Prostate gland (tissue), 2 donors: ENCODE measurements at places on chromosomes 7 and 10. TPM values are rescaled to one million over a fixed set of nuclear protein-coding genes. Genes with fewer than 3 reads are reported as not detected.

CLEC5A gene
- 0.74 TPM for total RNA-seq

EGR2 gene
- total RNA-seq = 2.5 TPM

GPR85 gene
- 0.50 TPM for total RNA-seq

TMEM140 gene
- total RNA-seq = 14.6 TPM

NME8 gene
- total RNA-seq = 0.91 TPM

HOXA13 gene
- total RNA-seq = 19.1 TPM

POLL gene
- 44.7 TPM for total RNA-seq

TMEM229A gene
- 51.7 TPM for total RNA-seq

DNA sequence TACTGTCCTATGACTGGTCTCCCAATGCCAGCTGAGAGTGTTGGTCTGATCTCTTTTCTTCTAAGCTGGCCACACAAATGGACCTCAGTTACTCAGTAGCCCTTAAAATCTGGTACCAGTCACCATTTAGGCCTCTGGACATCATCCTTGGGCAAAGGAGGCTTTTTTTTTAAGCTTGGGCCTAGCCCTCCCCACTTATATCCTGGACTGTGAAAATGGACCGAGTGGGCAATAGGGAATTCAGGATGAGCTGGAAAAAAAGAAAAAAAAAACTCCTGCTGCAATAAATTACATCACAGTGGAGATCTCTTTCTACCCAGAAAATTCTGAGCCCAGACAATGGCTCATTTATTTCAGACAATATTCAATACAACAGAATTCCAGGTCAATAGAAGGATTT is 68.4 kb downstream of the PARP12 start:
- H3K27ac ChIP-seq = no peak overlapping the region
- H3K27me3 ChIP-seq = no peaks in the 10 kb centered on the region
- no peak for DNase-seq
- H3K4me1 ChIP-seq = no peaks in the 10 kb centered on the region

DNA sequence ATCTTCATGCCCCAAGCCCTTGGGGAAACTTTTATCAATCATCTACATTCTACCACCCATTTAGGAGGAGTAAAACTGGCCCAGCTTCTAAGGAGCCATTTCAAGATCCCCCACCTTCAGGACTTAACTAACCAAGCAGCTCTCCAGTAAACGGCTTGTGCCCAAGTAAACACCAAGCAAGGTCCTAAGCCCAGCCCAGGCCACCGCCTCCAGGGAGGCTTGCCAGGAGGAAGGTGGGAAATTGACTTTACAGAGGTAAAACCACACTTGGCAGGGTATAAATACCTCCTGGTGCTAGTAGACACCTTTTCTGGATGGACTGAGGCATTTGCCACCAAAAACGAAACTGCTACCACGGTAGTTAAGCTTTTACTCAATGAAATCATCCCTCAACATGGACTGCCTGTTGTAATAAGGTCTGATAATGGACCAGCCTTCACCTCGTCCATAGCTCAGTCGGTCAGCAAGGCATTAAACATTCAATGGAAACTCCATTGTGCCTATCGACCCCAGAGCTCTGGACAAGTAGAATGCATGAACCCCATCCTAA is 5.6 kb downstream of the AKR1B15 start:
- no peaks in the 10 kb centered on the region for H3K27me3 ChIP-seq
- no peak overlapping the region for H3K27ac ChIP-seq
- H3K36me3 ChIP-seq = no peaks in the 10 kb centered on the region
- no peak overlapping the region for H3K4me3 ChIP-seq
- no peak for DNase-seq
- H3K4me1 ChIP-seq = no peaks in the 10 kb centered on the region

- H3K36me3 ChIP-seq = no peaks in the 10 kb centered on the region
- peak within 1 kb of the TSS; percentile 68 for H3K4me3 ChIP-seq
- H3K27ac ChIP-seq = peak within 1 kb of the TSS; percentile 74
- DNase-seq = peak; percentile 58
Observed at GRCh38 chr10:103350517-103351260, at the start of gene PCGF6. Gene PCGF6, minus strand, starts transcription at chr10:103351140. Its CDS starts 74 bp downstream, at chr10:103351066.

GRCh38 chr7:112193915-112194502 is 12.2 kb downstream of the DOCK4 start:
- H3K4me1 ChIP-seq = no peaks in the 10 kb centered on the region
- no peak overlapping the region for H3K4me3 ChIP-seq
- no peaks in the 10 kb centered on the region for H3K27me3 ChIP-seq
- no peak overlapping the region for H3K27ac ChIP-seq
- no peak for DNase-seq

DNA sequence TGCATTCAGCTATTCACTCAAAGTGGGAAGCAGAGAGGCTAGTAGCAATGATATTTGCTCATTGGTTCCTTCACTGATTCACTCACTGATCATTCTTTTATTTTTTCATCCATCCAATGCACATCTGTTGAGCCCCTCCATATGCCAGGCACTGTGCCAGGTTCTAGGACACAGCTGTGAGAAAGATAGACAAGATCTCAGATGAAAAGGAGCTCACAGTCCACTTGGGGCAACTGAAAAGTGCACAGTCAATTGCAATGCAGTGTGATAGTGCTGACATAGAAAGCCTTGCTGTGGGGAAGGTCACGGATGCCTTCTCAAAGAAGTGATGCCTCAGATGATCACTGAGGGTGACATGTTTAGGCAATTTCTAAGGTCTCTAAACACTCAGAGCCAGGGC is 262.3 kb downstream of the PTEN start:
- H3K27ac ChIP-seq = no peak overlapping the region
- no peak overlapping the region for H3K4me3 ChIP-seq
- H3K4me1 ChIP-seq = no peaks in the 10 kb centered on the region
- DNase-seq = no peak

- no peaks in the 10 kb centered on the region for H3K27me3 ChIP-seq
- H3K4me1 ChIP-seq = no peaks in the 10 kb centered on the region
- no peak for DNase-seq
Observed at GRCh38 chr7:6210621-6211372, 61.6 kb downstream of the CYTH3 start.

GRCh38 chr7:732094-732541 is 5.0 kb upstream of the PRKAR1B start:
- no peak overlapping the region for H3K4me3 ChIP-seq
- DNase-seq = peak; percentile 71
- peaks cover 4% of the 10 kb centered on the region for H3K4me1 ChIP-seq
- H3K27me3 ChIP-seq = no peaks in the 10 kb centered on the region
- H3K27ac ChIP-seq = no peak overlapping the region

- H3K4me1 ChIP-seq = no peaks in the 10 kb centered on the region
- no peak for DNase-seq
- H3K4me3 ChIP-seq = no peak overlapping the region
- no peaks in the 10 kb centered on the region for H3K27me3 ChIP-seq
- H3K27ac ChIP-seq = no peak overlapping the region
Observed at GRCh38 chr7:149293338-149293737, 31.3 kb downstream of the ZNF783 start.

GRCh38 chr7:141262101-141263090 is 188.5 kb downstream of the TMEM178B start:
- no peak overlapping the region for H3K4me3 ChIP-seq
- H3K36me3 ChIP-seq = no peaks in the 10 kb centered on the region
- H3K27me3 ChIP-seq = no peaks in the 10 kb centered on the region
- no peak overlapping the region for H3K27ac ChIP-seq
- DNase-seq = no peak
- H3K4me1 ChIP-seq = no peaks in the 10 kb centered on the region

DNA sequence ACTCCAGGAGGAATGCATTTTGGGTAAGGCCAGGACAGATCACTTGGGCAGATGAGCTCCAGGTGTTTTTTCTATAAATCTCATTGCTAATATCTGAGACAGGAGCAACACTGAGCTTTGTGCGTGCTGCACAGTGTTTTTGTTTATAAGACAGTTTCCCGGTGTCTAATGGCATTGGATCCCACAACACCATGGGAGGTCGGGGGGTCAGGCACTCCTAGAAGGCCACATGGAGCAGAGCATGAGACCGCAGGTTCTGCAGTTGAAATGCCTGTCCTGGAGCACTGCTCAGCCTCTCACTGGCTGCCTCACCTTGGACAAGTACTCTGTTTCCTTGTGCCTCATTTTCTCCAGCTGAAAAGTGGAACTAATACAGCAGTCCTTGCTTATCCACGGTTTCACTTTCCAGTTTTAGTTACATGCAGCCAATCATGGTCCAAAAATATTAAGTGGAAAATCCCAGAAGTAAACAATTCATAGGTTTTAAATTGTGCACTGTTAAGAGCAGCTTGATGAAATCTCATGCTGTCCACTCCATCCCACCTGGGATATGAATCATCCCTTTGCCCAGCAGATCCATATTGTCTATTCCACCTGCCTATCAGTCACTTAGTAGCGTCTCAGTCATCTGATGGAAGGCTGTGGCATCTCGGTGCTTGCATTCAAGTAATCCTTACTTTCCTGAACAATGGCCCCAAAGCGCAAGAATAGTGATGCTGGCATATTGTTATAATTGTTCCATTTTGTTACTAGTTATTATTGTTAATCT is 35.2 kb downstream of the ATXN7L1 start:
- H3K36me3 ChIP-seq = no peaks in the 10 kb centered on the region
- no peaks in the 10 kb centered on the region for H3K4me1 ChIP-seq
- peak overlapping the region; percentile 33 for H3K27ac ChIP-seq
- DNase-seq = no peak
